ENCODE measurements at places on chromosomes 1 and 21. TPM values are rescaled to one million over a fixed set of nuclear protein-coding genes. Genes with fewer than 3 reads are reported as not detected.

Gene TFF2
- total RNA-seq = not detected

- H3K36me3 ChIP-seq = no peaks in the 10 kb centered on the region
- DNase-seq = no peak
- peaks cover 4% of the 10 kb centered on the region for H3K27me3 ChIP-seq
- no peak overlapping the region for H3K27ac ChIP-seq
- no peaks in the 10 kb centered on the region for H3K4me1 ChIP-seq
- no peak overlapping the region for H3K4me3 ChIP-seq
These were observed 87.1 kb downstream of the DAB1 start for GRCh38 chr1:57336793-57337192.

Gene EPHB2
- total RNA-seq = 6.0 TPM

GRCh38 chr1:230781131-230781530 is 33.9 kb downstream of the CAPN9 start:
- no peak overlapping the region for H3K4me3 ChIP-seq
- DNase-seq = no peak
- no peak overlapping the region for H3K27ac ChIP-seq
- H3K27me3 ChIP-seq = no peaks in the 10 kb centered on the region

DNA sequence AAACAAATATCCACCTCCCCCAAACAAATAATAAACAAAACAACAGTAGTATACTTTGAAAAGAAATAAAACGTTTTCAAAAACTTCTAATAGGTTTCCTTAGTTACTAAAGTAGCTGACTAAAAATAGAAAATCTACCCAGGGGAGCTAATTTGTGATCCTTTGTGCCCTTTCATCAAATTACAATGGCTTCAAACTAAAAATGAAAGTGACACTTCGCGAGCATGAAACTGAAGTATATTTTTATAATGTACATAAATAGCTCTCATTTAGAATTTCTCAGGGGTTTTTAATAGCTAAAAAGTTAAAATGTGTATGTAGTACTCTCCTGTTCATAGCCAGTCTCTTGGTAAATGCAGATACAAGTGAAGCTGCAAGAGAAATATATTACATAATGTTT is 78.4 kb downstream of the BRINP3 start:
- no peaks in the 10 kb centered on the region for H3K4me1 ChIP-seq
- no peak for DNase-seq
- H3K4me3 ChIP-seq = no peak overlapping the region
- no peaks in the 10 kb centered on the region for H3K27me3 ChIP-seq
- no peaks in the 10 kb centered on the region for H3K36me3 ChIP-seq

DNA sequence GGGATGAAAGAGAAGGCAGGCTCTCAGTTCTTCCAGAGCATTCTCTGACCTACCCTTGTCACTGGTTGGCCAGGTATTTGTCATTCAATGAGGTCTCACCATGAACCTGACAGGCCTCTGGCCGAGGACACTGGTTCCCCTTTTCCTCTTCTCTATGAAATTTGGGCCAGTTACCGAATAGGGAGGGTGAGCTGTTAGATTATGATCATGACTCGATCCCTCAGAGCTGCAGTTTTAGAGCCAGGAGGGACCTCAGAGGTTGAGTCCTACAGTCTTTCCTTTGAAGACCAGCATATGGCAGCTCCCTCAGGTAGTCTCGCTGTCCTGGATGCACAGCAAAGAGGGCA is 29.5 kb upstream of the CLSTN1 start:
- no peak overlapping the region for H3K4me3 ChIP-seq
- no peaks in the 10 kb centered on the region for H3K4me1 ChIP-seq
- DNase-seq = no peak
- no peaks in the 10 kb centered on the region for H3K27me3 ChIP-seq
- H3K27ac ChIP-seq = no peak overlapping the region

DNA sequence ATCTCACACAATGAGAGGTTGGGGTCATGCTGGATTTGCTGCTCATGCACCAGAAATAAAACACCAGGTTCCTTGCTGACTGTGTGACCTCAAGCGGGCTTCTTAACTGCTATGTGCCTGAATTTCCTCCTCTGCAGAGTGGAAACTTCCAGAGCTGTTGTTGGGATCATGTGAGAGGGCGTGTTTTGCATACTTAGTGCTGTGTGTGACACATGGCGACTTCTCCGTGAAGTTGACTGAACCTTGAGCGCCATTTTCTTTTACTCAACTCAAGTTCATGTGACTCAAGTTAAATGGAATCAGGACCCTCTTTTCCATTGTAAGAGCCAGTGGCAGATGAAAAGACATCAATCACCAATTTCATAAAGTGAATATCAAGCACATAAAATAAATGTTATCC is 224.0 kb downstream of the KIF26B start:
- H3K4me1 ChIP-seq = no peaks in the 10 kb centered on the region
- no peak overlapping the region for H3K27ac ChIP-seq
- H3K27me3 ChIP-seq = no peaks in the 10 kb centered on the region
- DNase-seq = no peak

Gene SPATA46
- not detected for total RNA-seq

Gene OR2T35
- total RNA-seq = not detected

- no peaks in the 10 kb centered on the region for H3K27me3 ChIP-seq
- no peak for DNase-seq
- H3K36me3 ChIP-seq = no peaks in the 10 kb centered on the region
- H3K4me1 ChIP-seq = no peaks in the 10 kb centered on the region
- no peak overlapping the region for H3K27ac ChIP-seq
- no peak overlapping the region for H3K4me3 ChIP-seq
These were observed 100.7 kb upstream of the TSPAN2 start for GRCh38 chr1:115189814-115190539.

DNA sequence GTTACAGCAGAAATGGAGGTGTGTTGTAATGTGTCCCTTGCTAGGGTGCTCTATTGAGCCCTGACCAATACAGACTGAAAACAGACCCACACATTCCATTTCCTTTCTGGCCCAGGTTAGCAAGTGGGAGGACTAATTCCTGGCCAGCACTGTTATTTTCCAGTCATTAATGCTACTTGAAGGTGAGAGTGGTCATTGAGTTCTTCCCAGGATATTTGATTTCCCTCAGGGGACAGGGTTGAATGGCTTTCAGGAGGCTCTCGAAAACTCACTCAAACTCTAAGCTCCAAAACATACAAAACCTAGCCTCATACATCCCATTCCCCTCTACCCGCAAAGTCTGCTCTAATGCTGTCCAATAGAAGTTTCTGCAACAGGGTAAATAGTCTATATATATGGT is 6.2 kb downstream of the LRRC52 start:
- no peak overlapping the region for H3K4me3 ChIP-seq
- DNase-seq = no peak
- no peaks in the 10 kb centered on the region for H3K36me3 ChIP-seq
- H3K27ac ChIP-seq = no peak overlapping the region
- H3K27me3 ChIP-seq = no peaks in the 10 kb centered on the region
- H3K4me1 ChIP-seq = no peaks in the 10 kb centered on the region

Data from upper lobe of right lung (tissue), 1 donor.